ENCODE measurements at places on chromosomes 5 and 9. TPM values are rescaled to one million over a fixed set of nuclear protein-coding genes. Genes with fewer than 3 reads are reported as not detected.

The PCDHA7 gene
- total RNA-seq: 0.07 TPM

GRCh38 chr5:32559921-32560320 lies 25.4 kb upstream of the SUB1 start:
- no peak overlapping the region for H3K4me3 ChIP-seq
- no peaks in the 10 kb centered on the region for H3K27me3 ChIP-seq
- no peaks in the 10 kb centered on the region for H3K36me3 ChIP-seq
- H3K27ac ChIP-seq: no peak overlapping the region
- DNase-seq: no peak
- H3K4me1 ChIP-seq: no peaks in the 10 kb centered on the region

- H3K4me3 ChIP-seq: no peak overlapping the region
- H3K4me1 ChIP-seq: no peaks in the 10 kb centered on the region
- H3K27me3 ChIP-seq: no peaks in the 10 kb centered on the region
- no peak overlapping the region for H3K27ac ChIP-seq
- no peaks in the 10 kb centered on the region for H3K36me3 ChIP-seq
Measured at GRCh38 chr9:37514999-37515398, 29.3 kb downstream of the POLR1E start.

DNA sequence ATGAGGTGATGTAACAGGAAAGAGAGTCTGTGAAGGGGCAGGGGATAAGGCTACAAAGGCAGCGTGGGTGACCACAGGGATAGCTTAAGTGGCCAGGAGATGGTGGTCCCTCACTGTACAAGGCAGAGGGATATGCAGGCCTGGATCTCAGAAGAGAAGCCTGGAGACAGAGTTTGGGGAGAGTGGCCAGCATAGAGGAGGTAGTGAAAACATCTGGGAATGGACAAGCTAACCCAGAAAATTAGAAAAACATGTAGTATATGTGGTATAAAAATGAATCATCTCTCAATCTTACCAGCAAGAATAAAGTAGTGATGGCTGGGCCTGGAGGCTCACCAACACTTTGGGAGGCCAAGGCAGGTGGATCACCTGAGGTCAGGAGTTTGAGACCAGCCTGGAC lies 349.2 kb upstream of the KLF4 start:
- H3K27me3 ChIP-seq: no peaks in the 10 kb centered on the region
- no peaks in the 10 kb centered on the region for H3K36me3 ChIP-seq

- no peak overlapping the region for H3K4me3 ChIP-seq
- no peak for DNase-seq
Measured at GRCh38 chr9:107033966-107034365, 171.0 kb downstream of the ZNF462 start.

The SHISAL2B gene
- not detected for total RNA-seq

Data from heart right ventricle (tissue), 16 donors.